ENCODE measurements at places on chromosomes 12 and 14.

- DNase-seq: peak; percentile 6
These were observed 1.0 kb upstream of the KDM2B start for GRCh38 chr12:121581686-121582429.

DNA sequence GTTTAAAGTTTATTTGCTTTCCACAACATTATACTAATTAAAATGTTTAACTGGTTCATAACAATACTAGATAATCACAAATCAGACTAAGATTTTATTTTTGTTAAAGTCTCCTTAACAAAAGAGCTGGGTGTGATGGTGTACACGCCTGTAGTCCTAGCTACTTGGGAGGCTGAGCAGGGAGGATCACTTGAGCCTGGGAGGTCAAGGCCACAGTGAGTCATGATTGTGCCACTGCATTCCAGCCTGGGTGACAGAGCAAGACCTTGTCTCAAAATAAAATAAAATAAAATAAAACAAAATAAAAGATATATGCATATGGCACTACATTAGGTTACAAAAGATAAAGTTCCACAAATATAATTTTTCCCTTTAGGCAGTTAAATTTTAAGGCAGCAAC, 5.6 kb downstream of the MIS18BP1 start:
- DNase-seq: no peak

GRCh38 chr12:93059925-93060665, 131.0 kb upstream of the EEA1 start:
- no peak for DNase-seq

- DNase-seq: no peak
These were observed 164.1 kb upstream of the PELI2 start for GRCh38 chr14:55954108-55954507.

DNA sequence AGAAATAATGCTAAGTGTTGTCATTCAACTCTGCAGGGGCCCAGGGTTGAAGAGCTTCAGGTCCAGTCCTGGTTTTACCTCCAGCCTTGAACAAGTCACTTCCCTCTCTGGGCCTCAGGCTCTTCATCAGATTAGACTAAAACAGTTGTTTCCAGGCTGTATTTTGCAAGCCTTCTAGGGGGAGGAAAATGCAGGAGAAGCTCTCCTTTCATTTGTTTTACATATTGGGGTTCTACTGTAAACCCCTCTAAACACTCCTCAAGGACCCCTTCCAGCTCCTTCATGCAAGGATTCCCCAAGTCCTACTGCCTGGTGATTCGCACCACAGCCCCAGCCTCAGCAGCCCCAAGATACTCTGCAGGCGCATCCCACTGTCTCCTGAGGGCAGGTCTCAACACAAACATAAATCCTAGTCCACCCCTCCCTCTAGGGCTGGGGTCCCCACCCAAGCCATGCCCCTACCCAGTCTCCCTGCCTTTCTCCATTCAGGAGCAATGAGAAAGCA, 2.7 kb downstream of the SDR9C7 start:
- DNase-seq: no peak

GRCh38 chr12:57389033-57389432, 41.8 kb downstream of the R3HDM2 start:
- DNase-seq: no peak

- peak; percentile 28 for DNase-seq
These were observed 17.3 kb downstream of the PPM1A start for GRCh38 chr14:60266021-60266937.

- DNase-seq: no peak
These were observed 19.7 kb downstream of the SLC41A2 start for GRCh38 chr12:104938371-104938770.

DNA sequence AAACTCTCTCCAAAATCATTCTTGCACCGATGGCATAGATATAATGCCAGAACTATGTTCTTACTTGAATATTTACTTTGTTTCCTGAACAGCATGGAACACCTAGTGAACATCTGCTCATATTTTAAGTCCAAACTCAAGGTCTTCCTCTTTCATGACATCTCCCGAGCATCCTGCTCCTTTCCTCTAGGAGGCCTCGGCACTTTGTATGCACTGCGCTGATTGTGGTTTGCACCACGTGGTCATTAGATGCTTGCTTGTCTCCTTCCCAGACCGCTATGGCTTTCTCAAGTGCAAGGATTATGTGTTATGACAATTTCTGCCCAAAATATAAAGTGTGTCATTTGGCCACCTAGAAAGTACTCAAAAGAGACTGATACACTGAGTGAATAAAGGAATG, 912.0 kb downstream of the GALC start:
- DNase-seq: no peak

Data from NCI-H748 treated with DMSO at 0.1 percent for 48 hours (cell line).